ENCODE measurements at places on chromosomes 2 and 18.

GRCh38 chr2:1997409-1997808, 253.1 kb upstream of the PXDN start:
- DNase-seq: no peak

DNA sequence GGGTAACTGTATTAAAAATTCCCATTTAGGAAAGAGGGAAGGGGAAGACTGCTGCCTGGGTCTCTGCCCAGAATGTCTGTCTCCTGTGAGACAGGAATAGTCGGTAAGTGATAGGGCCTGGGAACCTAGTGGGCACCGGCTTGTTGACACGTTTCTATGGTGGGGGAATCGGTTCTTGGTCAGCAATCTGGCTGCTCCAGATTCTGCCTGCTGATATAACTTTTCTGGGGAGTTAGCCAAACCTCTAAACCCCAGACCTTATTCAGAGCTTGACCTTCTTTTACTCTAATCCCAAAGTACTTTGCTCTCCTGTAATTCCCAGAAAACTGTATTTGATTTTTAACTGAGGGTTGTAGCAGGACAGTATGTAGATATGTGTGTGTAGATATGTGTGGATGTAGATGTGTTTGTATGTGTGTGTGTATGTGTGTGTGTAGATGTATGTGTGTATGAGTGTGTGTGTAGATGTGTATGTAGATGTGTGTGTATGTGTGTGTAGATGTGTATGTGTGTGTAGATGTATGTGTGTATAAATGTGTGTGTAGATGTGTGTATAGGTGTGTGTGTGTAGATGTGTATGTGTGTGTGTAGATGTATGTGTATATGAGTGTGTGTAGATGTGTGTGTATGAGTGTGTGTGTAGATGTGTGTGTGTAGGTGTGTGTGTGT, 61.8 kb upstream of the TXNDC2 start:
- DNase-seq: peak; percentile 47

DNA sequence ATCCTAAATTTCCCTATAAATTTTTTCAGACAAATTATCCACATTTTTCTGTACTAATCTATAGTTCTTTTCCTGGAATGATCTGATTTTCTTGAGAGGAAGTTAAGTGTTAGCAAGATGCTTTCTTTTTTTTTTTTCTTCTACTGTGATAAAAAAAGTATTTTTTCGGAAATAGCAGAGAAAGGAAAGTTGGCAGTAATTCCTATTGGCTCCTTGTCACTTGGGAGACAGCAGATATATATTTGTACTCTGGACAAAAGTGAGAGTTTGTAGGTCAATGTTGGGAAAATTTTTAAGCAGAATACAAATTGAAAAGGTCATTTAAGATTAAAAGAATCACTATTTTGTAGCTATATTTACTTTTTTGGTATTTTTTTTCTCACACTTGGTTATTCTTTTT, 635.7 kb upstream of the NRXN1 start:
- DNase-seq: no peak

- no peak for DNase-seq
Observed at GRCh38 chr2:69742322-69742952, 503 bp downstream of the ANXA4 start.

- no peak for DNase-seq
Observed at GRCh38 chr2:207332480-207333212, 166.9 kb upstream of the KLF7 start.

DNA sequence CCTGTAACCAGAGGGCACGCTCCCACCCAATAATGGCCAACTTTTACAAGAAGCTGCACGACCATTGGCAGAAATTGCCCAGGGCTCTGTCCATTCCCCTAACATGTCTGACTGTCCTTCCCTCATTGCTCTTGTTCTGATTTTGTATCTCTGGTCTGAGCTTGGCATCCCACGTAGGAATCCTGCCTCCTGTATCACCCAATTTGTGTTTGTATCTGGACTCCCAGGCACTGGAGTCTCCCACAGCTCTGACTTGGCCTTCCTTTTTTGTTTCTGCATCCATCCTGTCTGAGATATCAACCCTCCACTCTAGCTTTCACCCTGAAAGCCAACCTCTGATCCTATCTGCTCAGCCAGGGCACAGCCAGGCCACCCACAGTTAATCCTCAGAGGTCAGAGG, 259.8 kb downstream of the FBXO15 start:
- DNase-seq: no peak

DNA sequence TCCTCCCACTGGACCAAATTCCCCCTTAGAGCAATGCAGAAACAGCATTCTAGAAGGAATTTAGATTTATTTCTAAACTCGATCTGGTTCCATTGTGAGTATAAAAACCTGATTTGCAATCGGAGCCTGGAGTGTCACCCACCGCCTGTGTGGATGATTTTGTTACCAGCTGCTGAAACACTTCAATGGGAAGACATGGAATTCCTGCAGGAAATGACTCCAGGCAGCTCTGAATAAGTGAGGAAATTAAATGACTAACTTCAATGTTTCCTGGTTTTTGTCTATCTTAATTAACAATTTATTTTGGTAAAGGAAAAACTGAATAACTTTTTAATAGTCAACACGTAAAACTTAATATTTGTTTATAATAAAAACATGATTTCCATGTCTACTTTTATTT, 19.3 kb downstream of the CTAGE1 start:
- no peak for DNase-seq

GRCh38 chr2:60520151-60520876, 33.1 kb downstream of the BCL11A start:
- no peak for DNase-seq

DNA sequence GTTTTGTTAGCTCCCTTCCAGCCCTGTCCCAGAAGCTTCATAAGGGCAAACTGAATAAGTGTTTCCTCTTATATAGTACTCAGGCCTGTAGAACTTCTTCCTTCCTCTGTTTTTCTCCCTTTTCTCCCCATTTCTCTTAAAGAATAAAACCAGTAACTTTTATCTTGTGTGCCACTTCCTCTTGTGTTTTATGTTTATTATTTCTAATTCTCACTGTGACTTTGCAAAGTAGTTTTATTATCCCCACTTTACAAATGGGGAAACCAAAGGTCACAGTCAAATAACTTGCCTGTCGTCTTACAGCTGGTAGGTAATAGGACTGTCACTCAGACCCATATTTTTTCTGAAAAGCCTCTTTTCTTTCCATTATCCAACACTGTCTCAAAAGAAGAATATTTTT, 42.4 kb downstream of the RBBP8 start:
- DNase-seq: no peak

- DNase-seq: no peak
Observed at GRCh38 chr2:217870528-217871011, 132.2 kb downstream of the TNS1 start.

- peak; percentile 40 for DNase-seq
Observed at GRCh38 chr2:138107288-138107687, 143.0 kb downstream of the HNMT start.

DNA sequence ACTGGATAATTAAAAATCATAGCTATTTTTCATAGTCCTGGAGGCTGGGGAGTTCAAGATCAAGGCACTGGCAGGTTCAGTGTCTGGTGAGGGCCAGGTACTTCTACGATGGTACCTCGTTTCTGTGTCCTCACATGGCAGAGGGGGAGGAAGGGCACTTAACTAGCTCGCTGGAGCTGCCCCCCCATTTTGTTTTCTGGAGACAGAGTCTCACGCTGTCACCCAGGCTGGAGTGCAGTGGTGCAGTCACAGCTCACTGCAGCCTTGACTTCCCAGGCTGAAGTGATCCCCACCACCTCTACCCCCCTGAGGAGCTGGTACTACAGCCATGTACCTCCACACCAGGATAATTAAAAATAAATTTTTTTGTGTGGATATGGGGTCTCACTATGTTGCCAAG, 40.3 kb downstream of the ASB1 start:
- DNase-seq: no peak

DNA sequence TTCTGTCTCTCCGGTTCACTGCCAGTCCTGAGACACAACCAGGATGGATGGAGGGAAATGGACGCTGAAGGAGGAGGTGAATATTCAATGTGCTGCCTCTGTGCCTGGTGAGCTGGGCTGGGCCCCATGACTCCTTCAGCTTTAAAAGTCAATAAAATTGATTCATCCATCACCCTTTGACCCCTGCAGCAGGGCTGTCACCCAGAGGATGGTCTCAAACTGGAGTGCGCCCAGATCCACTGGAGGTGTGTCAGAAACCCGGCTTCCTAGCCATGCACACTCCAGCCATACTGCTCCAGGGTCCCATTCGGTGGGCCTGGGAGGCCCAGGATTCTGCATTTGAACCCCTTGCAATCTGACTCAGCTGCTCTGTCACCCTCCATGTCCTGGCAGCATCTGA, 94.1 kb upstream of the BOD1L2 start:
- DNase-seq: no peak

DNA sequence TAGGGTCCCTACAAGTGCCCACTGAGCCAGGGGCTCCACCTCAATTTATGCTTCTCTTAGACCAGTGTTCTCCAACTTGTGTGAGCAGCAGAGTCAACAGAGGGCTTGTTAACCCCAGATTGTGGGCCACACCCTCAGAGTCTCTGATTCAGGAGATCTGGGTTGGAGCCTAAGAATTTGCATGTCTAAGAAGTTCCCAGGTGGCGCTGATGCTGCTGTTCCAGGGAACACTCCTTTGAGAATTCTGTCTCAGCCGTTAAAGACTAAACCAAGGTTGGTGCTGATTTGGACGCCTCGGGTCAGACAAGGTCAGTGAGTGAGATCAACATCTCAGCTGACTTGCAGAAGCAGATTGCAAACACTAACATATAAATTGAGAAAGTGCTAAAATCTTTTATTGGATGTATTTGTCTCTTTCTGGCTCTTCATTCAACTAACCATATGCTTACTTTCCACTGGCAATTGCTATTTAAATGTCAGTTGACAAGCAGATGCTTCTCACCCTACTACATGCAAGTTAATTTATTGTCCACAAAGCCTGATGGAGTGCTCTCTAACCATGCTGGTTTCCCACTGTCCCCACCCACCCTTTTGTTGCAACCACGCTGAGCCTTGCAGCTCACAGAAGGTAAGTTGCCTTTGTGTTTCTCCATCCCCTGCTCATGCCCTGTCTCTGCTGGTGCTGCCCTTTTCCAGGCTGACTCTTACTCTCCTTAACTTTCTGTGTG, 31.5 kb downstream of the LYPD1 start:
- DNase-seq: no peak

- DNase-seq: no peak
Observed at GRCh38 chr2:123864416-123864815, 160.7 kb upstream of the CNTNAP5 start.

GRCh38 chr2:201363857-201364560, 6.9 kb upstream of the FLACC1 start:
- DNase-seq: peak; percentile 9

GRCh38 chr2:8582651-8583399, 99.0 kb upstream of the ID2 start:
- no peak for DNase-seq

DNA sequence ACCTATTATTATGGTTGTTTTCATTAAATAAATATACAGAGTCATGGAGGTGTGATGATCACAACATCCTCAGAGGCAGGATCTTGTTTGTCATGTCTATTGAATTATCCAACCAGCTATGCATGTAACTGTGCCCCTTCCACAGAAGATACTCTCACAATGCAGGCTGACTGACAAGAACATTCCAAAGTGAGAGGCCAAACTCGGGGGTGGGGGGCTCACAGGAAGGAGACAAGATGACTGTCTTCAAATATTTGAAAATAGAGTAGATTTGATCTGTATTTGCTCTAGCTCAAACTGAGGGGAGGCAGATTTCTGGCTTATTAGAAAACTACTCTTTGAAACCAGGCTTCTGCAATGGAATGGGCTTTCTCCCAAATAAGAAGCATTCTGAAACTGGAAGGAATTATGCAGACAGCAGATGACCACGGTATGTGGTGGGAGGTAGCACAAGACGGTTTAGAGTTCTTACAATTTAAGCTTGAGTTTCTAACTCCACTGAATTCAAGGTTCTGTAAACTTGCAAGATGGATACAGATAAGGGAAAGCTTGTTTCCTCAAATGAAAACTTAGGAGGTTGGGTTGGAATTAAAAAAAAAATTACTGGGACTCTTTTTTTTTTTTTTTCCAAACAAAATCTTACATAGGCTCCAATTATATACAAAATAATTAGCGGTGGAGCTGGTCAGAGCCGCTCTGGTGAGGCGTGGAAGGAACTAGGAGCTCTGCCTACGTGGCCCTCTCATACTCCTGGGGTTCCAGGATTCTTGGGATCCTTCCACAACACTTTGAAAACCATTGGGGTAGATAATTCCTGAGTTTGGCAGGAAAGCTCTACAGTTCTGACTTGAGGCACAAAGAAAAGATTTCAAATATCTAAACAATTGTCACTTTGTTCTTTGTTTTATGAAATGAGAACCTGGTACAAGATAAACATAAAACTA, 79.3 kb downstream of the PLA2R1 start:
- DNase-seq: peak; percentile 44

GRCh38 chr2:68086166-68086565, 23.4 kb upstream of the C1D start:
- DNase-seq: no peak

DNA sequence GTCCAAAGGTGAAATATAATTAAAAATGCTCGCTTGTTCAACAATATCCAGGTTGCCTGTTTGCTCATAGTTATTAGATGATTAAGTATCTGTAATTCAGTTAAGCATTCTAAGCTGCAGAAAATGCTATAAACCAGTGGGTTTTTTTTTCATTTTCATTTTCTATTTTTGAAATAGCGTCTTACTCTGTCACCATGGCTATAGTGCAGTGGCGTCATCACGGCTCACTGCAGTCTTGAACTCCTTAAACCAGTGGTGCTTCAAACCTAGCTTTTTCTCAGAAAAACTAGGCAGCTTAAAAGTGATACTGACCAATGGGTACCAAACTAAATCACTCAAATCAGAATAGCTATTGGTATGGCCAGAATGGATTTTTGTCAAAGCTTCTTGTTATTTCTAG, 925.2 kb downstream of the TSN start:
- DNase-seq: no peak

GRCh38 chr2:100126897-100127401, 15.4 kb downstream of the AFF3 start:
- no peak for DNase-seq

DNA sequence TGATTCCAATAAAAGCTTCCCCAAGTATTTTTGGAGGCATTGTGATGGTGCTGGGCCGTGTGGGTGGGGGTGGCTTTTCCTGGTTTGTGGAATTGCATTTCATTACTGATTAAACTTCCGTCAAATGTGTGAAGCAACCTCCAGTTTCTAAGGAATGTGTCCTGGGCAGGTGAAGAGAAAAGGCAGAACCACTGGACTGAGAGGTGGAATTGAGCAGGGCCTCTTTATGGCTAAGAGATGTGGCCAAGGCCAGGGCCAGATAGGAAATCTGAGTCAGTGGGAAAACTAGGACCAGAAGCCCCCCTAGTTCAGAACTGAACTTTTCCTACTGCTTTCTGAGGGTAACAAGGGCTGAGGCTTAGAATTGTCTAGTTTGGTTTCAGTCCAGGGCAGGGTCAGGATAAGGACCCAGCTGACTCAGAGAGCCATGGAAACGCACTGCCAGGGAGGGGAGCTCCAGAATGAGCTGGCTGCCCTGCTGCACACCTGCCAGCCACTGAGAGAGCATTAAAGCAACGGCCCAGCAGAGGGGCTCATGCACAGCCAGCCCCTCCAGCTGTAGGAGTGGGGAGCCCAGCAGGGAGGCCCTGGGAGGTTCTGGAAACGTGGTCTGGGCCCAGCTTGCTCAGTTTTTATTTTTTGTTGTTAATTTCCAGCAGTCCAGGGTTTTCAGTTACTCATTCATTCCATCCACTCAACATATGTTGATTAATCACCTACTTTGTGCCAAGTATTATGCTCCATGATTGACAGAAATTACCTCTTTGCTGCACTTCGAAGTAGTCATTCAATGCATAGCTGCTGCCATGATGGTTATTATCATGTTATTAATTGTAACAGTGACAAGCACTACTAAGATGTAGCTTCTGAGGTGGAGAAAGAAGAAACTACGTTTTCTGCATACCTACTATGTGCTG, 156.1 kb downstream of the MSH2 start:
- DNase-seq: peak; percentile 81

- DNase-seq: no peak
Observed at GRCh38 chr2:4416431-4416830, 713.1 kb downstream of the DCDC2C start.
